Stimulated activated CD8-positive, alpha-beta memory T cell treated with anti-CD3 and anti-CD28 coated beads, Interleukin-4, amount 100 ng/mL, for 48 hours (primary cell): ENCODE measurements at places on chromosomes 1 and 21.
A peak's percentile ranks its signal among the peaks of the same experiment; 100 is the strongest.

GRCh38 chr1:164703463-164703862, 144.5 kb downstream of the PBX1 start:
- no peak for DNase-seq

DNA sequence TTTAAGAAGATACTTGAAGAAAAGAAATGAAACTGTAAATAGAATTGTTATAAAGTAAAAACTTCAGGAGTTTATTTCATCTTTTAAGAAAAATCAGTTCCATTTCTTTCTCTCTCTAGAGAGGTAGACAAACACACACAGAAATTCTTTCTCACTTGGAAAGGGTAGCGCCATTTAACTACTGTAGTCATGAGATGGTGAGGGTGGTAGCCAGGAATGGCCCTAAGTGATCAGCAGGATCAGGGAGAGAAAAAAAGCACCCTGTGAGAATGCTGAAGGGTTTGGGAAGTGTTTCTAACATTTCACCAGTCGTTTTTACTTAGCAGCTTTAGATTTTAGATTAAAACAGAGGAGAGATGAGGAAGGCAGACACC, 205.7 kb upstream of the RUNX1 start:
- DNase-seq = no peak

DNA sequence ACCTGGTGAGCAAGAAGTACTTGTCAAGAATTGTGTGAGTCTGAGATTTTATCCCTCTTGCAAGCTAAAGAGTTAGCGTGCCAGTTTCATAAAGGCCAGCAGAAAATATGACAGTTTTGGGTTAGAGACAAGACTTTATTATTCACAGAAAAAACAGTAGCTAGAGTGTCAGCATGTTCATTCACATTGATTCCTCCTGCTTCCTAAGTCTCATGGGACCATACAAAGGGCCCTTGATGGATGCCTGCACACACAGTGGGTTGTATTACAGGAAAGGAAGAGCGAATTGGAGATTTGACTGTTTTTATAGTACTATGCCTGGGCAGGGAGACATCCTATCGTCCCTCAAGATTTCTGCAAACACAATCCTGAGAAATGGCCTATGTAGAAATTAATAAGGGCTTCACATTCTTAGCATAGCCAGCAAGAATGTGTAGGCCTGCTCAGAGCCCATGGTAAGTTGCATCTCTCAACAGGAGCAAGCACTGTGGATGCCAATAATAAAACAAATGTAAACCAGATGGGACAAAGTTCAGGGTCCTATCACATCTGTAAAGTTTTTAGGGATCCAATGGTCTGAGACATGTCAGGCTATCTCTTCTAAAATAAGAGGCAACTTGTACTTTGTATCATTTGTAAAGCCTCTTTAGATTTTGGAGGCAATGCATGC, 4.0 kb upstream of the ASPM start:
- DNase-seq = no peak

- DNase-seq = peak; percentile 35
These were observed 615 bp downstream of the CLIC4 start for GRCh38 chr1:24745711-24746413.

DNA sequence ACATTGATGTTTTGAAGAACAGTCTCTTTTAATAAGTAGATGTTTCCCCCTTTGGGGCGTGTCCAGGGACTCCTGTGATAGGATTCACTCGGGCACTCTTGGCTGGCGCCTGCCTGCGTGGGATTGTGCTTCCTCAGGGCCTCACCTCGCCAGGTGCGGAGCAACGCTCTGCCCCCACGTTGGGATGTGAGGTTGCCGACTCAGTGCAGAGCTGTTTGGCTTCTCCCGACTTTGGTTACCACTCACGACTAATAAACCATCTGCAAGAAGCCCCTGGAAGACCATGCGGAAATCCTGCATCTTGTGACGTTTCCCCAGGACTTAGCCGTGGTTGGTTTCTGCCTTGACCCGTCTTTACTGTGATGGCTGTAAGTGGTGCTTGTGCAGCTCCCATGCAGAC, 106.4 kb downstream of the PCBP3 start:
- DNase-seq = no peak

- no peak for DNase-seq
These were observed 48.0 kb upstream of the PARP1 start for GRCh38 chr1:226455843-226456242.

DNA sequence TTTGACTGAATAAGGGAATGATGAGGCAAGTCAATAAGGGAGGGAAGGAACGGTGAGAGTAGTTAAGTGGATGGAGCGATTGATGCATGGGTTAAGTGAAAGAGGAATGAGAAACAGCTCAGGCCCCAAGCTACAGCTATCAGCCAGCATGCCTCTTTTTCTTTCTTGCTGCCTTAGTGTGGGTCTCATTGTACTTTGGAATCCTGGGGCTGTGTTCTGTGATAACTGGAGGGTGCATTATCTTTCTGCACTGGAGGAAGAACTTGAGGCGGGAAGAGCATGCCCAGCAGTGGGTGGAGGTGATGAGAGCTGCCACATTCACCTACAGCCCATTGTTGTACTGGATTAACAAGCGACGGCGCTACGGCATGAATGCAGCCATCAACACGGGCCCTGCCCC, 1.0 kb downstream of the TEX38 start:
- DNase-seq = no peak
